MCF 10A (cell line): ENCODE measurements at places on chromosomes 2 and 18.

- no peak for DNase-seq
Measured at GRCh38 chr2:49165662-49166061, 11.3 kb upstream of the FSHR start.

- DNase-seq, result peak; percentile 85
Measured at GRCh38 chr2:229416116-229416694, 145.1 kb upstream of the PID1 start.

DNA sequence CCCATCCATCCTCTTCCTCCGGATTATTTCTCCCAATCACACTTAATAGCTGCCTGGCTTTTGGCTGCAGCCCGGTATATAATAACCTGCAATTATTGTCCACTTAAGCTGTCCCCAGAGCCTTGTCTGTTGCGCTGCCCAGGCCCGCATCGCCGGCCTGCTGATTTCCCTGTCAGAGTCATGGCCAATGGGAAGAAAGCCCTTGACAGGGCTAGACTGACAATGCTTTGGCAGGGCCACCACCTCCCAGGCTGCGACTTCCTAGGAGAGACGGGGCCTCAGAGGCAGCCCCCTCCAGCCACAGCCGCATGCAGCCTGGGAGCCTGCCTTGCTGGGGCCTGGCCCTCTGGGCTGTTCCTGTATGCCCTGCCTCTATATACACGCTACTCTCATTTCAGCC lies 10.0 kb upstream of the CELF4 start:
- no peak for DNase-seq

DNA sequence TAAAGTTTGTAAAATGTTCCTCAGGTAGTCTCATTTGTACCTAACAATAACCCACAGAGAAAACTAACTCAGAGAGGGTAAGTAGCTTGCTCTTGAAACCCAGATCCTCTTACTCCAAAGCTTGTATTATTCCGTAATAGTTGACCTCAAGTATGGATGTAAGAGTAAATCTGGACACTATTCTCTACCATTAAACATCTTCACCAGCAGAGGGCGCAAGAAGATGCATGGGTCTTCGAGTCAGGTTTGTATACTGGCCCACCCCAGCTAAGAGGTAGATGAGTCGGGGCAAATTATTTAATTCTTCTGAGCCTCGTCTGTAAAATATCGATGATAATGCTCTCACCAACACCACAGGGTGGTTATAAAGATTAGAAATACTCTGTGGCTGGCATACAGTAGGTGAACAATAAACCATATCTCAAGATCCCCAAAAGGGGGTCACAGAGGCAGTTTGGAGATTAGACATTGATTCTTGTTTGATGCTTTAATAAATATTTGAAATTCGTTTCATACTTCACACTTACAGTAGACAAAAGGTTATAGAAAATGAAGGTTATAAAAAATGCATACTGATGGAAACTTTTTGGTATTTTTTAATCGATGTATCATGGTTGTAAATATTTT lies 3.5 kb upstream of the CABLES1 start:
- peak; percentile 90 for DNase-seq

- peak; percentile 58 for DNase-seq
Measured at GRCh38 chr2:143686585-143687164, 557.5 kb downstream of the ARHGAP15 start.

DNA sequence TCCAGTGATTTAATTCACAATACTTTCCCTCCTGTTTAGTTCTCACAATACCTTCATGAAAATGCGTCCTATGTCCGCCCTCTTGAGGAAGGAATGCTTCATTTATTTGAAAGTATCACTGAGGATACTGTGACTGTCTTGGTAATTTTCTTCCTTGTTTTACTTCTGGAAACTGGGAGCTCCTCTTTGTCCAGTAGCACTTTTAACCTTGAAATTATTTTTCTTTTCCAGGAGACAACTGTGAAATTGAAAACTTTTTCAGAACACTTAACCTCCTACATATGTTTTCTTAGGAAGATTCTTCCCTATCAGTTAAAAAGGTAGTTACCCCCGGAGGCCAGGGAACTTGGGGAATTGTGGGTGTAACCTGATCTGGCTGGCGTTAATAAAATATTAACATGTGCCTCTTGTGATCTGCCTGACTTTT lies 58.9 kb upstream of the STON1 start:
- peak; percentile 71 for DNase-seq

DNA sequence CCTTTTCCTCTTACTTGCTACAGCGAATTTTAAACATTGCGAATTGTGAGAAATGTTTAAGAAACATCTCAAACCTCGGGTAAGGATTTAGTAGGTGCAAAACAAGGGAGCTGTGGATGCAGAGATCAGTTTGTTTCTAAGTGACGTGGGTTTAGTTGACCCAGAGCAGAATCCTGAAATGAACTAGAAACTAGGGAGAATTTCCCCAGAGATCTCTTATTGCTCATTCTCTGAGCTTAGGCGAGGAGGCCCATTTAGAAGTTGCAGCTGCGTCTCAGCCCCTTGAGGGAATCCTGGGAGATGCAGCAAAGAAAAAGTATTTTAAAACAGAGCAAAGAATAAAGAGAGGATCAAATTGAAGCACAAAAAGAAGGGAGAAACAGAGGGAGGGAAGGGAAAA lies 29.3 kb downstream of the FAM124B start:
- DNase-seq, result no peak

DNA sequence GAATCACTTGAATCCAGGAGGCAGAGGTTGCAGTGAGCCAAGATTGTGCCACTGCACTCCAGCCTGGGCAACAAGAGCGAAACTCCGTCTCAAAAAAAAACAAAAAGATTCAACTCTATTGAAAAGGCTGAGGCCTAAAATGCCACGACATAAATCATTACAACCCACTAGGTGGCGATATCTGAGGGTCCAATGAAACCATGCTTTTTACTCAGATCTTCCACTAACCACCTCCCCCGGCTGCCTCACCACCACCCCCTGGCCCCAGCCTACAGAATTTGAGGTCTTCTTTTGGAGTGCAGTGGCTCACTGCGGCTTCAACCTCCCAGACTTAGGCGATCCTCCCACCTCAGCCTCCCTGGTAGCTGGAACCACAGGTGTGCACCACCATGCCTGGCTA lies 57.5 kb downstream of the AP1S3 start:
- peak; percentile 66 for DNase-seq

DNA sequence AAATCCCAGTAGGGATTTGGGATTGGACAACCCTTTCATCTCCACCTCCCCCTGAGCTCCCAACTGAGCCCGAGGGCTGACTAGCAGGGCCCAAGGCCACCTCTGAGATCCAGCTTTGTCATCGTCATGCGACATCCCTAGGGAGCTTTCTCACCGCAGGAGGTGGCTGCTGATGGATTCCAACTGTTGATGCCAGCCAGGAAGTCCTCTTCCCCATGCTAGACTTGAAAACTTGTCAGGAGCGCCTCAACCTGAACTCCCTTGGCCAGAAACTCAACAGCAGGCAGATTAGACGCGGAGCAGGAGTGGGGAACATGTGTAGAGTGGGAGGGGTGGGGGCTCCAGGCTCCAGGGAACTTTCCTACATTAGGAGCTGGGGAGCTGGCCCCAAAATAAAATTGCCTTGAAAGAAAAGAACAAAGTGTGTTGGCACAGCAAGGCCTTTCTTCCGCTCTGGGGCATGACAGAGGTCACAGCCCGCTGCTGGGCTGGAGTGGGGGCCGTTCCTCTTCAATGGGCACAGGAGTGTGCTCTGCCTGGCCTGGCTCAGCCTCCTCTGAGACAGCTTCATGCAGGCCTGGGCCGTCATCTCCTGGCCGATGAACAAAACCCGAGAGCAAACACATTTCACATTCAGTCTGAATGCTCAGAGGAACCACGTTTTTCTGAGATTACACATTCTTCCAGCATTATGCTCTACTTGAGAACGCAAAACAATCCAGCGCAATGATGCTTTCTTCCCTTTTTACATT lies 34.5 kb downstream of the EMILIN2 start:
- no peak for DNase-seq

DNA sequence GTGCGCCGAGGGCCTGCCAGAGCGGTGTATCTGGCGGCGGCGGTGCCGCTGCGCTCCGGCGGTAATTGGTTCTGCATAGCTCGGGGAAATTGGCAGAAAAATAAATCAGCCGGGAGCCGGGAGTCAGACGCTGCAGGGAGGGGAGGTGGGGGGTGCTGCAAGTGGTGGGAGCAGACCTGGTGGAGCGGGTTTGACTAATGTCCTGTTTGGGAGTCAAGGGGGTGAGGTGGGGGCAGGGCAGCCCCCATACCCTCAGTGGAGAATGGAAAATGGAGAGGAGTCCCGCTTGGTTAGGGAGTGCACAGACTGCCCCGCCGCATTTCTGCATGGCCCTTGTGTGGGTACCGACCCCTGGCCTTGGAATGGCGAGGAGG lies 107.3 kb downstream of the DYSF start:
- no peak for DNase-seq

DNA sequence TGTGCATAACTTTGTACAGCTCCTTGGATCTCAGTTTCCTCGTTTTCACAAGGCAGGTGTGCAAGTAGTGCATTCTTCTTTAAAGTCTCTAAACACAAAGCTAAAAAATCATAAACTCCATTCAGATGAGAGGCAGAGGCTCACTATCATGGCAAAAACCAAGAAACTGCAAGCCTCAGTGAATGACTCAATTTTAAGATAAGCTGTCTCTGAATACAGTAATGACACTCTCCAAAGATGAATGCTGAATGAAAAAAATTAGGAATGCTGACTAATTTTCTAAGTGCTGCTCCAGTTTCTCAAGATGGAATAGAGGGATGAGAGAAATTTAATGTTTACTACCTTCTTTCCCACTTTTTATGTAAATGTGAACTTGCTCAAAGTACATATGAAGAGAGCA lies 17.2 kb downstream of the B4GALT6 start:
- no peak for DNase-seq

- DNase-seq, result peak; percentile 31
Measured at GRCh38 chr2:105517814-105518705, 119.2 kb upstream of the FHL2 start.

DNA sequence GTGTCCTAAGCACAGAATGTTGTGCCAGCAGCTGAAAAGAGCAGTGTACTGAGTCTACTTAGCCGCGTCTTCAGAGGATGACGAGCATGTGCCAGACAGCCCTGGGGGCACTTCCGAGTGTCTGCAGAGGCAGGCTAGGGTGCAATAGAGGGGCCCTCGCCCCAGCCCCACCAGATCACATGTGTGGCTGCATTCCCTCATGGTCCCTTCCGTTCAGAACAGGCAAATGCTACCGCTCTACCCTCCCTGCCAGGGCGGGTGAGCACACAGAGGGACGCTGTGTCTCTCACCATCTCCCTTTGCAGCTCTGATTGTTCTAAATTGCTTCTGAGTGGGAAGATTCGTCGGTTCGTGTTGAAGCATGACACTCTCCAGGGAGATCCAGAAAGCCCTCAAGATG lies 212.2 kb upstream of the RAB12 start:
- DNase-seq, result no peak

GRCh38 chr18:72201032-72201431 lies 343.1 kb downstream of the CBLN2 start:
- DNase-seq, result no peak

DNA sequence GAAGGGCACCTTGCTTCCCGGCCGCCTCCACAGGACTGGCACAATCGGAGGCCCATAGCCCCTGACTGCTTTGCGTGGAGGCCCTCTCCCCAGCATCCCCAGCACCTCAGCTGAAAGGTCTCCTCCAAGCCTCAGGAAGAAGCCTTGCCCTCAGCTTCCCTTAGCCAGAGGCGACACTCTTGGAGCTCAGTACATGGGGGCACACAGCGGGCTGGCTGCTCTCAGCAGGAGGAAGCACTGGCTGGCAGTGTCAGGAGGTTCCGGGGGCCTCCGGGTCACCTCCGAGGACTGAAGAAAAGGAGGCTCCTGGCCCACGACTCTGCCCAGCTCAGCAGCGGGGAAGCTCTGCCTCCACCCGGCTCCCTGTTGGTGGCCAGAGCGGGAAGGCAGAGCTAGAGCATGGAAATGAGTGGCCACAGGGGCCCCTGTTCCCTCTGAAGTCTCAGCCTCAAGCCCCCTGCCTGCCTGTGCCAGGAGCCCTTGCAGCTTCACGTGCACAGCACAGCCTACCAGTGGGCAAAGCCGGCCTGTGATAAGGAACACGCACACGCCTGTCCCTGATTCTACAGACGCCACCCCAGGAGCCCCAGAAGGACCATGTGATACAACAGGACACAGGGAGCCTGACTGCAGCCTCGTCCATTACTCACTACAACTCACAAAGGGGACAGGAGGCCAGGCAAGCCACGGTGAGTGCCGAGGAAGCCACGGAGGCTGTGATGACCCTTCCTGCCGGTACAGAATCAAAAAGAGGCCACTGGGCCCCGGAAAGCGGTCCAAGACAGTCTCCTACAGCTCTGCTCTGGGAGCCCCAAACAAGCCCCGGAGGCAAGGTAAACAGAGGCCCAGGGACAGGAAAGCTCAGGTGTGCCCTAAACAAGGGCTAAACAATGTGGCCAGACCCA lies 15.5 kb downstream of the HDAC4 start:
- no peak for DNase-seq

GRCh38 chr2:159072795-159073194 lies 104.4 kb downstream of the TANC1 start:
- DNase-seq, result no peak

DNA sequence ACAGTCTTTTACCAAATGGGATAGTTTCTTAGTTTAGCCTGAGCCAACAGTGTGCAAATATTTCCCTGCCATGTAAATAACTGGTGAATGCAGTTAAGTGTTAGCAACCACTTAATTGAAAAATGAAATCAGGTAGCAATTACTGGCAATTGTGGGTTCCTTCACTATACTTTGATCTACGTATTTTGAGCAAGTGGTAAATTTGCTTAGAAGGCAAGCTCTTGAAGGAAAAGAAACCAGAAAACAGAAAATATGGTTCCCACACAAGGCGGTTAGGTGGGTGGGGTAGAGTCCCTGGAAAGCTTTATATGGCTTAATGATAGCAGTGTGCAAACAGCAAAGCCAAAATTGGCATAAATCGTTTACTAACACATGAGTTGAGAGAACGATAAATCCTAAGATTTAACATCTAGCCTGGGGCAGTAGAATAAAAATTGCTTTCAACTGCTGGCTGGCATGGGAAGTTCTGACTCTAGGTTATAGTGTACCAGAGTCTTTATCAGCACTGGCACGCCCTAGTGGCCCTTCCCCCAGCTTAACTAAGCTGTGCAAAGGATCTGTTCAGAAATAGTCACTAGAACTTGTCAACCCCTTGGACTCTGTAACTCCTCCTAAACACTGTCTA lies 17.0 kb downstream of the SLC9A2 start:
- DNase-seq, result no peak

DNA sequence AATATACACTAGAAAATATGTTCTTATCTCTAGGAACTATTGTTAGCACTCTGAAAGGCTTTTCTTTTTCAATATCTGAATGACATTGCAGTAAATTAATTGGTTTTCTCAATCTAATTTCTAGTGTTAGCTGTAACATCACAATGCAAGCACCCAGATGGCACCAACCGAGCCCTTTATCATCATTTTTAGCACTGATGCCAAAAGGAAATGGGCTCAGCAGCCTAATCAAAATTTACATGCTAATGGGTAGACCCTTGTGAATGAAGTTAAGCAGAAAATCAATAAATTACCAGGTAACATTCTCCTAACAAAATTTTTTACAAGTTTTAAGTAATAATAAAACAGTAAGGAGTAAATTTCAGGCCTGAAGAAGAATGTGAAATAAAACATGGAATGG lies 53.5 kb upstream of the PGAP1 start:
- DNase-seq, result no peak

GRCh38 chr2:39377226-39377939 lies 59.7 kb downstream of the MAP4K3 start:
- no peak for DNase-seq
